ENCODE measurements at places on chromosomes 3 and 15.

DNA sequence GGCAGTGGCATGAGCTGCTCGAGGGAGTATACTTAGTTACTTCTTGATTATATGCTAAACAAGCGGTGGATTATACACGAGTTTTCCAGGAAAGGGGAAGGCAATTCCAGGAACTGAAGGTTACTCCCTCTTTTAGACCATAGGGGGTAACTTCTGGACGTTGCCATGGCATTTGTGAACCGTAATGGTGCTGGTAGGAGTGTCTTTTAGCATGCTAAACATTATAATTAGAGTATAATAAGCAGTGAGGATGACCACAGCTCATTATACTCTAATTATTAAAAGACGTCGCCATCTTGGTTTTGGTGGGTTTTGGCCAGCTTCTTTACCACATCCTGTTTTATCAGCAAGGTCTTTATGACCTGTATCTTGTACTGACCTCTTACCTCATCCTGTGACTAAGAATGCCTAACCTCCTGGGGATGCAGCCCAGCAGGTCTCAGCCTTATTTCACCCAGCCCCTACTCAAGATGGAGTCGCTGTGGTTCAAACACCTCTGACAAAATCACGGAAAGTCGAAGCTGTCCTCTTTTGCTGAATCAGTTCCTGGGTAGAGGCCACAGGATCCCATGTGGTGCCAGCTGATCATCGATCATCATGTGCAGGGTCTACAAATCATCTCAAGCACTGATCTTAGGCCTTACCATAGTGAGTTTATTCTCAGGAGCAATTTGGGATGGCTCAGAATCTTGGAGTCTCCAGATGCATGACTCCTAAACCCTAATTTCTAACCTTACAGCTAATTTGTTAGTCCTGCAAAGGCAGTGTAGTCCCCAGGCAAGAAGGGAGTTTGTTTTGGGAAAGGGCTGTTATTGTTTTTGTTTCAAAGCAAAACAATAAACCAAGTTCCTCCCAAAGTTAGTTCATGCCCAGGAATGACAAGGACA is 149.1 kb downstream of the TJP1 start:
- DNase-seq: no peak

- no peak for DNase-seq
Observed at GRCh38 chr15:52134502-52135144, 22.0 kb upstream of the BCL2L10 start.

DNA sequence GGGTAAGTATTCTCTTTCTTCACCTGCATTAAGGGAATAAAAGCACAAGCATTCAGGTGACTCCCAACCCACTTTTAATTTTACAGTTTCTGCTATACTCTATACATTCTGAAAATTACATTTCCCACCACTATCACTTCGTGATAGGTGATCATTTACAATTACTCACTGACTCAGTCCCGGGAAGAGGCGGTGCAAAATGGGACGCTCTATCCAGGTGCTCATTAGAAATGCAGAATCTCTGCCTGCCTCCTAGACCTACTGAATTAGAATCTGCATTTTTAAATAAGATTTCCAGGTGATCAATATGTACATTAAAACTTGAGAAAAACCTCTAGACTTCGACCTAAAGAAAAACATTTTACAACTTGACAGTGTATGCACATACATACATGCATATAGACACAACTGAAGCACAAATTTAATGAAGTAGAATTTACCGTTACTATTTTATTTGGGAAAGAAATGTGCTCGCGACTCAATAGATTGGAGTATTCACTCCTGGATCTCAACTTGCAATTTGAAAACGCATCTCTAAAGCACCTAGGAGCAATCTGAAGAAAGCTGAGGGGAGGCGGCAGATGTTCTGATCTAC is 598 bp upstream of the TGFBR2 start:
- DNase-seq: no peak

DNA sequence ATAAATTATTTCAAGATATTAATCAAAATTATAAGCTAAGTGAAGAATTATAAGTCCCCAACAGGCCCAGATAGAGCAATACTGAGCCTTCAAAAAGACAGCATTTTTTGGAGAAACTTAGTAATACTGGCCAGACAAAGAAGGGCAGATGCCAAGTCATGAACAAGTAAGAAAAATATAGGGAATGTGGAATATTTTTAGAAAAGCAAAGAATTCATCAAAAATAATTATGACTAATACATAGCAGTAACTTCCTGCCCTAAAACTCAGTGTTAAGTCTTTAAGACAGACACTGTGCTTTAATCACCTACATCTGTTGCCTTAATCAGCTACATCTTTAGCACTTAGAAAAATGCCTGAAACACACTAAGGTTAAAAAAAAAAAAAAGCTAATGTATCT is 31.2 kb downstream of the DPH6 start:
- no peak for DNase-seq

- no peak for DNase-seq
Observed at GRCh38 chr3:55000953-55001352, 73.1 kb upstream of the LRTM1 start.

GRCh38 chr3:42298259-42298658 is 32.3 kb upstream of the CCK start:
- DNase-seq: no peak

DNA sequence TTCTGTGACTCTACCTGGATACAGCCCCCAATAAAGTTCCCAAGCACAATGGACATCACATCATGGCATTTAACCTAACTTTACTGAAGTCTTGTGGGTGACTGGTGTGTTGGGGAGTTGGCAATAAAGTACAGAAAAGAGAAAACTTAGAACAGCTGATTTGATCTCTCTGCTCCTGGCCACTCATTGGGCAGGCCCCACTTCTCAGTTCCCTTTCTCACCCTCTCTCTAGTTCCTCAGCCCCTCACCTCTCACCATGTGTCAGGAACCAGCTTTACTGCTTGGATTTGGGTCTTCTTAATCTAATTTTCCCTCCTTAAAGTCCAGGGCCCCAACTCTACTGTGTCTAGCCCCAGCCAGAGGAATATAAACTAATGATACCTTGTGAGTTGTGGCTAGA is 713 bp upstream of the MUC13 start:
- no peak for DNase-seq

Data from CD4-positive, alpha-beta T cell treated with Interferon alpha-2 for 1 hour (primary cell).